ENCODE measurements at places on chromosomes 16 and 17.

DNA sequence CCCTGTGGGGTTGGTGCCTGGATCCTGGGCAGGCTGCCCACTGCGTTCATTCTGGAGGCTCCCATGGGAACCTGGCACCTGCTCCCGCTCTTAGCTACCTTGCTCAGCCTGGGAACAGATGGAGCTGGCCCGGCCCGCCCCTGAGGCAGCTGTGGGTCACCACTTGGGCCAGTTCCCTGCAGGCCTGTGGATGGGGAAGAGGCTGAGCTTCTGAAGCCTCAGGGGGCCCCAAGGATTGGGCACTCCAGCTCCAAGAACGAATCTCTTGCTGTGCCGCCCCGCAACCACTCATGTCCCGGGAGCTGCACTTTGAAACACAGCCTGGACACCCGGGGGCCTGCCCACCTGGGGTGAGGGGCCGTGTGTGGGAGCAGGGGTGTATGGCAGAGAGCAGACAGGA is 37.7 kb downstream of the BAHCC1 start:
- DNase-seq = peak; percentile 32

GRCh38 chr16:3148256-3149192 is 13.7 kb downstream of the ZNF213 start:
- DNase-seq = no peak

DNA sequence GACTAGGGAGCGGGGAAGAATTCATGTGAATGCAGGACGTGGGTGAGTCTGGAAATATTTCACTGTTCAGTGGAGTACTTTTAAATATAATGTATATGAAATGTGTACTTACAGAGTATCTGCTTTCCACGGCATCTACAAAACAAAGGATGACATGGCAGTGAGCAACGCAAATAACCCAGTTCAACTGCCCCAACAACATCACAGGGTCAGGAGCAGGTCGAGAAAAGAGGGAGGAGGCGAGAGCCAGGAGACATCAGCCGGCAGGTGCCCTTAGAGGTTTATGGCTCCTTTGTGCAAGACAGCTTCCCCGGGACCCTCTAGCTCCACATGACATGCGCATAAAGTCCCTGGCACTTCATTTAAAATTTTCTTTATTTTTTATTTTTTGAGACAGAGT is 61.1 kb downstream of the PECAM1 start:
- no peak for DNase-seq

DNA sequence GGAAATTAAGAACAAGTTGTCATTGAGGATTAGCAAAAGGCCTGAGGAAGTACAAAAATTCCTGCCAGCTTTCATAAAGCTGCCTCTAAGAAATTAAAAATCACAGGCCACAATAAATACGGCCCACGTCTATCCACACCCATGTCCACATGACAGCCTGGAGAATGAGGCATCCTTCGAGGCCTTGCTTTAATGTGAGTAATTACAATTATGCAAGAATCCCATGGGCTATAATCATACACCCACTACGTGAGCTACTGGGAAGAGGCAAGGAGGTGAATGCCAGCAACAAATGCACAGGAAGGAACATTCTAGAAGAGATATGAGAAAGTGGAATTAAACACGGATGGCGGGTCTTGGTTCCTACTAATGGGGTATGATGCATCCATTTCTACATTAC is 65.4 kb upstream of the ZFHX3 start:
- no peak for DNase-seq

GRCh38 chr17:55527540-55528118 is 16.4 kb upstream of the SMIM36 start:
- peak; percentile 16 for DNase-seq

DNA sequence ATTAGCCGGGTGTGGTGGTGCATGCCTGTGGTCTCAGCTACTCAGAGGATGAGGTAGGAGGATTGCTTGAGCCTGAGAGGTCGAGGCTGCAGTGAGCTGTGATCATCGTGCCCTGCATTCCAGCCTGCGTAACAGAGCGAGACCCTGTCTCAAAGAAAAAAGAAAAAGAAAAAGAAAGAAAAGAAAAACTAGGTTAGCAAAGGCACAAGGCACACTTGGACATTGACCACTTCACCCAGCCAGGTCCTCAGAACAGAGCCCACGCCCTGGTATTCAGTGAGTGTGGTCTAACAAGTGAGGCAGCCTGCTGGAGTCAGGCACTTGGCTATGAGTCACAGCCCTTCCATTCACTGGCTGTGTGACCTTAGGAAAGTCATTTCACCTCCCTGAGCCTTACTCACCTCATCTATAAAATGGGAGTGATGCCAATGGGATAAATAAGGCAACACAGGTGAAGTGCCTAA is 10.4 kb downstream of the MILR1 start:
- DNase-seq = no peak

DNA sequence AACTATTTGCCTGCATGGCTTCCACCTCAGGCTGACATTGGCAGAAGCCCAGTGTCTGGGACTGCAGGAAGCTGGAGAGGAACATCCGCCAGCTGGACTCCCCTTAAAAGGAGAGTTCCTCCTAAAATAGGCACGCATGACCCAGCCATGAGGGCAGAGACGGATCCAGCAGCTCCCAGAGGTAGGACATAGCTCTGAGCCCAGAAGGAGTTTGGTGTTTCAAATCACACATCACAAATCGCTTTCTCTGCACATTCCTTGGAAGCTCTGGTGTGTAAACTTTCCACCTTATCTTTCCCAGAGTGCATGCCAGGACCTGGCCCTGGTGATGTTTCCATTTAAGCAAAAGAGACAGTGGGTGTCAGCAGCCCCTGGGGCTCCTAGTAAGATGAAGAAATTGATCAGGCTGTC is 231.1 kb upstream of the CDH5 start:
- no peak for DNase-seq

DNA sequence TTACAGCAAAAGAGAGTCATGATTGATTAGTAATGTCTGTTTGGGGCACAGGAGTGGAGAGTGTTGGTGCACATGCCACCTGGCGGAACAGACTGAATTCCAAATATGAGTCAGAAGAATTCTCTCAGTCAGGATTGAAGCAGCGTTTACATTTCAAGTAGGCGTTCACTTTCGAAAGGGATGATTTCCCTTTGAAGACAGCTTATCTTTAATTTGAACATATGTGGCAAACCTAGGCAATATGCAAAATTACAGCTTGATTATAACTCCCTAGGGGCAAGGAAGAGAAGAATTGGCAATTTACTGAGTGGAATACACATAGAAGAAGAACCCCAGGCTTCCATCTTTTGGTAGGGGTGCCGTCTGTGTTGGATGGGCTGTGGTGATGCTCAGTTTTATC is 235.8 kb downstream of the HAPSTR1 start:
- no peak for DNase-seq

DNA sequence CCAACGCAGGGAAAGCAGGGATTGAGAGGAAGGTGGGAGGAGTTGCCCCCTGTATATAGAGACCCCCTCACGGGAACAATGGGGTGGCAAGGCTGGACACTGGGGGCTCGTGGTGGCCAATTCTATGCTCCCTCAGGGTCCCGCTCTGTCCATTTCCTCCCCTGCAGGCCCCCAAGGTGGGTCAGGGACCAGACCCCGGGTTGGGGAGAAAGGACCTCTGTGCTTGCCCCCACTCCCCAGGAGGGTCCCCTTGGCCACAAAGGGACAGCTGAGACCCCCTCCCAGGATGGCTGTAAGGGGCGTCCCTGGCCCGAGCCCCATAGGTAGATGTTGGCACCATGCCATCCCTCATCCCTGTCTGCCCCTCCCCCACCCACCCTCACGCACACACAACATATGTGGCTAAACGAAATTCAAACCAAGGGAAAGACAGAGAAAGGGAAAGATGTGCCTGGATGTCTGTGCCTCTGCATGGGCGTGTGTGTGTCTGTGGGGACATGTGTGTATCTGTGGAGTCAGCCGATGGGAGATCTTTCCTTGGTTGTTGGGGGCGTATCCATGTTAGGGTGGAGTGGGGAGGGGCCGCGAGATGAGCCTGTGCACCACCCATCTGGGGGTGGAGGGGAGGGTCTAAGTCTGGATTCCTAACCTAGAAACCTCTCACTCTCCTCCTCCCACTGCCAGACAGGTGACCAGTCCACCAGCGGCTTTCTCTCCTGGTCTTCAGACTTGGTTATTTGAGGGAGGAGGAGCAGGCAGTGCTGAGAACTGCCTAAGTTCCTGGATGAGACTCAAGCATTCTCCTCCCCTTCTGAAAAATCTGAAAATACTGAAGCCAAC is 642 bp upstream of the NEUROD2 start:
- no peak for DNase-seq

DNA sequence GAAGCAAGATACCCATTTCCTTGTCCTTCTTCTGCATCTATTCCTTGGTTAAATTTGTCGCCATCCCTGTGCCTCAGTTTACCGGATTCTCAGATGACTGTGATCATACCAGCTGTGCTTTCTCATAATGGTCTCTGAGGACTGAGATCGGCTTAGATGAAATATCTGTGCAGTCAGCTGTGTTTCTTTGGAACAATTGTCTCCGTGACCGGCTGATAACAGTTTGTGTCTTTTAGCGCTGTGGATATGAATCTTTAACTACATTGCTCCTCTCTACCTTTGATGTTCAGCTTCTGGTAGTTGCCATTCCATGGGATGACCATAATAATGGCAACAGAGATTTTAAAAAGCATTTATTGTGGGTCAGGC is 473 bp downstream of the FTO start:
- no peak for DNase-seq

DNA sequence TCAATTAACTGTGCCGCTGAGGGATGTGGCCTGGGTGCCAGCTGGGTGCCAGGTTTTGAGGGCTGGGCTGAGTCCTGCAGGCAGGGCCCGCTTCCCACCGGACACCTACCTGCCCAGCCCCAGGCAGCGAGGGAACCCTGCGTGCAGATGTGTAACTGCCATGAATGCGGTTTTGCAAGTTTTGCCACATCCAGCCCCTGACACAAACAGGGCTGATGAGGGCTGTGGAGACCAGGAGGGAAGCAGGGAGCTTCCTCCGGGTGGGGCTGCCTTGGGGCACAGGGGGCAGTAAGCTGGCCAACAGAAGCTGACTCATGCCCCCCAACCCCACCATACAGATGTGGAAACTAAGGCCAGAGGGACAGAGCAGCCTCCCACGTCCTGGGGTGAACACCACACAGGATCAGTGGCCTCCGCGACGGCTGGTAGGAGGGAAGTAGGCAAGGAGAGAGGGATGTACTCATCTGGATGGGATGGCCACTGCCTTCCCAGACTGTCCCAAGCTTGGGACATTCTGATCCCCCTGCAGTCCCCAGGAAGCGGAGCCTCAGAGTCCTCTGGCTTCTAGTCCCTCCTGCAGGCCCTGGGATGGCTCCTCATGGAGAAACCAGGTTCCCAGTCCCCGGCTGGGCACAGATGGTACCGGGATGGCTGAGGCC is 1.6 kb downstream of the UBALD1 start:
- DNase-seq = no peak

- DNase-seq = peak; percentile 81
Measured at GRCh38 chr16:29806641-29807425, 504 bp downstream of the MAZ start.

GRCh38 chr16:90044111-90044551 is 24.9 kb upstream of the DBNDD1 start:
- no peak for DNase-seq

GRCh38 chr17:36768394-36768793 is 167.0 kb downstream of the MRM1 start:
- no peak for DNase-seq

DNA sequence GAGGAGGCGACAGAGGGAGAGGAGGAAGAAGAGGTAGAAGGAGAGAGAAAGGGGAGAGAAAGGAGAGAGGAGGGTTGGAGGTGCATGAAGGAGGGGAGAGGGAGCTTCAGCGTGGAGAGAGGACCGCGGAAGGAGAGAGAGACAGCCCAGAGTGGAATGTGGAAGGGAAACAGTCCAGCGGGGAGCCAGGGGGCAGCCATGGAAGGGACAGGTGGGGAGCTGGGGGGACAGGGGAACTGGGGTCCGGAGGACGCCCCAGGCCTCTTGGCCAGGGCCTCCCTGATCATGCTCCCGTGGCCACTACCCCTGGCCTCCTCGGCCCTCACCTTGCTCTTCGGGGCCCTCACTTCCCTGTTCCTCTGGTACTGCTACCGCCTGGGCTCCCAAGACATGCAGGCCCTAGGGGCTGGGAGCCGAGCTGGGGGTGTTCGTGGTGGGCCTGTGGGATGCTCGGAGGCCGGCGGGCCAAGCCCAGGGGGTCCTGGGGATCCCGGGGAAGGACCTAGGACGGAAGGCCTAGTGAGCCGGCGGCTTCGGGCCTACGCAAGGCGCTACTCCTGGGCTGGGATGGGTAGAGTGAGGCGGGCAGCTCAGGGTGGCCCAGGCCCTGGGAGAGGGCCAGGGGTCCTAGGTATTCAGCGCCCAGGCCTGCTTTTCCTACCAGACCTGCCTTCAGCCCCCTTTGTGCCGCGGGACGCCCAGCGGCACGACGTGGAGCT is 759 bp downstream of the ASPHD1 start:
- DNase-seq = no peak

- no peak for DNase-seq
Measured at GRCh38 chr17:83004791-83005380, 74.5 kb upstream of the METRNL start.

- no peak for DNase-seq
Measured at GRCh38 chr17:44257815-44258760, 9.8 kb downstream of the SLC4A1 start.

- no peak for DNase-seq
Measured at GRCh38 chr16:35841632-35842031, 2382.2 kb downstream of the TP53TG3F start.

- no peak for DNase-seq
Measured at GRCh38 chr17:67830440-67830839, 5.1 kb downstream of the BPTF start.

- DNase-seq = no peak
Measured at GRCh38 chr17:62741290-62741689, 66.8 kb downstream of the MARCHF10 start.

DNA sequence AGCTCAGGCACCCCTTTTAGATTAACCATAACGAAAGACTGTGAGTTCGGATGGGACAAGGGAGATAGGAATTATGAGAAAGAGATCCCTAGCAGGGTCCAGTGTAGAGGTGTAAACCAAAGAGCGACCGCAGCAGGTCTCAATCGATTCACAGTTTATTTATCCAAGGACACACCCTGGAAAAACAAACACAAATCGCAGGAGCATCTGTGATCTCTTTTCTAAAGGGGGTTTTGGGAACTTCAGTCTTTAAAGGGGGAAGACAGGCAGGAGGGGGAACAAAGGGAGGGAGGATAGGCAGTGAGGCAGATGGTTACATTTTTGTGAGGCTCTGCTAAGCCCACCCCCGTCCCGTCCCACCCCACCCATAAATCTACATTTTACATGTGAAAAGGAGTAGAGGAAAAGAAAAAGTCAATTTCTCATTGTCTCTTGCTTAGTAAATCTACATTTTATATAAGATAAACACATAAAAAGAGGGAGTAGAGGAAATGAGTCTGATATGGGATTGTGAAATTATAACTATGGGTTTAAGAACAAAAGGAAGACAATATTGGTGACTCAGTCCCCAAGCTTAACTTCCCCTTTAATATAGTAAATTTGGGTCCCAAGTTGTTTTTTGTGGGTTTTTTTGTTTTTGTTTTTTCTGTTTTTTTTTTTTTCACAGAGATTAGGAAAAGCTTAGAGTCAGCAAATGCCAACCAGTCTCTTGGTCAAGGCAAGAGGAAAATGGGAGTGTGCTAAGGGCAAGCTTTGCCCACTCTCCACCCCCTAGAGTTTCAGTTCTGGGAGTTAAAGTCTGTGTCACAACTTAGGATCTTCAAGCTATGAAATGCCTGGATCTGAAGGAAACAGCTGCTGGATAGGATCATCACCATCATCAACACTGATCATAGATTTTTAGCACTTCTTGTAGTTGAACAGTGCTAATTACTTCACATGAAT is 160.9 kb upstream of the CDH5 start:
- DNase-seq = no peak

GRCh38 chr17:31524926-31525800 is 133.7 kb downstream of the RAB11FIP4 start:
- DNase-seq = peak; percentile 20

GRCh38 chr16:330741-331140 is 21.8 kb downstream of the AXIN1 start:
- DNase-seq = no peak
